ENCODE measurements at places on chromosomes 16 and 17. TPM values are rescaled to one million over a fixed set of nuclear protein-coding genes. Genes with fewer than 3 reads are reported as not detected.
A peak's percentile ranks its signal among the peaks of the same experiment; 100 is the strongest.

DNA sequence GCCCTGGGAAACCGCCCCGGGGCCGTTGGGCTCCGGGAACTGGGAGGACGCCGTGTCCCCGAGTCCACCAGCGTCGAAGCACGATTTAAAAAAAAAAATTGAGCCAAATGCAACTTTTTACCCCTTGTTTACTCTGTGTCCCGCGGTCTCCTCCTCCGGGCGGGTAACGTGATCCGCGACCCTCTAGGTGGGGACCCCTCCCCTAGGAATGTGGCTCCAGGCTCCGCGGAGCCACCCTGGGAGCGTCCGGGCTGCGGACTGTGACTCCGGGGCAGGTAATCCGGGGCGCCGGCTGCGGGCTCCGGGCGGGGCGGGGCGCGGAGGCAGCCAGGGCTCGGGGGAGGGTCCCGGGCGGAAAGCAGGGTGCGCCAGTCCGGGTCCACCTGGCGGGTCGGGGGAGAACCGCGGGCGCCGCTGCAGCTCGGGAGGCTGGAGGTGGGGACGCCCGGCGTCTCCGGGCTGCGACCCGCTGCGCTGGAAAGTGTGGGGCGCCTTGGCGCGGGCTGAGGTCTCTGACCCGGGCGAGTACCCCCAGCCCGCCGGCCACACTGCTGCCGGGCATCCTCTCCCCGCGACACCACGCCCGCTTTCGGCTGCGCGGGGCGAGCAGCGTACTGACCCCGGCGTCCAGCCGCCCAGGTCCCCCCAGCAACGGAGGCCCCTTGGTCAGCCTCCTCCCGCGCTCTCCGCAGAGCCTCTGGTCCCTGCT, 852 bp upstream of the HELZ start:
- H3K27me3 ChIP-seq: peaks cover 4% of the 10 kb centered on the region
- peak overlapping the region; percentile 85 for H3K4me3 ChIP-seq
- H3K4me1 ChIP-seq: peaks cover 36% of the 10 kb centered on the region
- H3K36me3 ChIP-seq: peaks cover 11% of the 10 kb centered on the region
- H3K27ac ChIP-seq: no peak overlapping the region
- peak; percentile 40 for DNase-seq

GRCh38 chr17:64154313-64154695, 24.4 kb upstream of the ERN1 start:
- H3K27ac ChIP-seq: no peak overlapping the region
- no peak overlapping the region for H3K4me3 ChIP-seq
- no peaks in the 10 kb centered on the region for H3K4me1 ChIP-seq

DNA sequence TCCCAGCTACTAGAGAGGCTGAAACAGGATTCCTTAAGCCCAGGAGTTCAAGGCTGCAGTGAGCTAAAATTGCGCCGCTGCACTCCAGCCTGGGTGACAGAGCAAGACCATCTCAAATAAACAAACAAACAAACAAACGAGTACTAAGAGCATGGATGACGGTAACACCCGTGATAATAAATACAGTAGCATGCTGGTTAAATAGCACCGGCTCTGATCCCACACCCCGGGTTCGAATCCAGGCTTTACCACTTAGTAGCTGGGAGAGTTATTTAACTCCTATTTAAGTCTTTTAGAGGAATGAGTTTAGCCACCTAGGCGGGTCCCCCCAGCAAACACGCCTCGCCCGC, 301 bp upstream of the METTL22 start:
- peaks cover 2% of the 10 kb centered on the region for H3K27me3 ChIP-seq
- H3K4me3 ChIP-seq: peak overlapping the region; percentile 95
- peak overlapping the region; percentile 79 for H3K27ac ChIP-seq
- peaks cover 16% of the 10 kb centered on the region for H3K36me3 ChIP-seq
- DNase-seq: no peak
- H3K4me1 ChIP-seq: peaks cover 13% of the 10 kb centered on the region

GRCh38 chr16:31087971-31088370, 772 bp downstream of the PRSS53 start:
- no peak overlapping the region for H3K4me3 ChIP-seq
- DNase-seq: no peak
- H3K36me3 ChIP-seq: peaks cover 34% of the 10 kb centered on the region
- peaks cover 2% of the 10 kb centered on the region for H3K4me1 ChIP-seq

DNA sequence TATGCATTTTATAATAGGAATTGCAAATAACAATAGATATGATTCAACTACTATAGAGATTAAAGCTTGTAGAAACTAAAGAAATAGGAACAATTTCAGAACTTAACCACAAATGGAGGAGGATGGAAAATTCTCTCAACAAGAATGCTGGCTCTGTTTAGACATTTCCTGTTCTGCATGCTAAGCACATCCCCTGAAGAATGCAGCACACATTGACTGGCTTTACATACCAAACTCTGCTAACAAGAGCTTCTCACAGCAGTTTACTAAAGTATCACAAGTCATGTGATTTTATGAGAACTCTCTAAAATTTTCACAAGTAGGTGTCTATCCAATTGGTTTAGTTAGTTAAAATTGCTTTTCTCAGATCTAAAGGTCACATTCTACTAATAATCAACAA, 85.2 kb downstream of the SPAG9 start:
- H3K36me3 ChIP-seq: peaks cover 30% of the 10 kb centered on the region
- no peaks in the 10 kb centered on the region for H3K27me3 ChIP-seq
- no peak overlapping the region for H3K27ac ChIP-seq

DNA sequence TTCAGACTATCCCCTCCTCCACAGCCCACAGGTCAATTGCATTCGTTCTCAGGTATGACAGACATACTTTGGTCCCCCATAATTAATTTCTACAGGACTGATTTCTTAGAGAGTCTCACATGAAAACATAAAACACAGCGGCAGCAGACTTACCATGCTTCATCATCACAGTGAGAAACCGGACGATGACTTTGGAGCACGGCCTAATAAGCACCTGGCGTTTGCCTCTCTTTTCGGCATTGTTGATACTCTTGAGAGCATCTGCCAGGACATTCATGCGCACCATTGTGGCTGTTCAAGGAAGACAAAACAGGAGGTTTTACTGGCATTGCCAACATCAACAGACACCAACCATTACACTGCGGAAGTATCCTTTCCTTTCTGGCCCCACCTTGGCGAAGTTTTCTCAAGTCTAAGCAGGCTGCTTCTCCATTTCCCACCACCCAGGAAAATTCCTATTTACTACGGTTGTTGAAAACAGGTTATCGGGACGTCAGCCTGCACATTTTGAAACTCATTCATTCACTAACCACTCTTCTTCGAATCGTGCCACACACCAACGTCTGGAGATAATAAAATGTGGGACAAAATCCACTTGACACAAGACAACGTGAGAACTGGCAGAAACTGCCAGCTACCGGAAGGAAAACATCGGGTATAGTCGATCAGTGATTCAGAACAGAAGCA, 1.2 kb downstream of the RPS15A start:
- no peak for DNase-seq
- H3K27me3 ChIP-seq: no peaks in the 10 kb centered on the region
- peak overlapping the region; percentile 98 for H3K4me3 ChIP-seq
- H3K4me1 ChIP-seq: peaks cover 58% of the 10 kb centered on the region

DNA sequence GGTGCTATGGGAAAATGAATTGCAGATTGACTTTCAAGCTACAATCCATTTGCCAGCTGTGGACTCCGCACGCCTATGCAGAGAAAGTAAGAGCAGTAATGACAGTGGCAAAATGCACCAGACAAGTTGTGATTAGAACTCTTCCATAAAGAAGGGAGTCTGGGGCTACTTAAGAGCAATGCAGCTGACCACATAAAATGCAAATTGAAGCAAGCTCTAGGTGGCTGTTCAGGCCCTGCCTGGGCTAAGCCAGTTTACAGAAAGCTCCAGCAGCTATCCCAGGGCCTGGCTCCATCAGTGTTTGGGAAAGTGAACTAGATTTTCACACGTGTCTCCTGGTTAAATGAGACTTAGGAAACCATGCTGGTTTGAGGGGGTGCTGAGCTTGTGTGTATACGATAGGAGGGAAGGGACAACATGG, 2.2 kb upstream of the MAP2K6 start:
- no peak for DNase-seq
- no peaks in the 10 kb centered on the region for H3K4me1 ChIP-seq
- H3K36me3 ChIP-seq: no peaks in the 10 kb centered on the region
- no peak overlapping the region for H3K4me3 ChIP-seq
- H3K27me3 ChIP-seq: no peaks in the 10 kb centered on the region

DNA sequence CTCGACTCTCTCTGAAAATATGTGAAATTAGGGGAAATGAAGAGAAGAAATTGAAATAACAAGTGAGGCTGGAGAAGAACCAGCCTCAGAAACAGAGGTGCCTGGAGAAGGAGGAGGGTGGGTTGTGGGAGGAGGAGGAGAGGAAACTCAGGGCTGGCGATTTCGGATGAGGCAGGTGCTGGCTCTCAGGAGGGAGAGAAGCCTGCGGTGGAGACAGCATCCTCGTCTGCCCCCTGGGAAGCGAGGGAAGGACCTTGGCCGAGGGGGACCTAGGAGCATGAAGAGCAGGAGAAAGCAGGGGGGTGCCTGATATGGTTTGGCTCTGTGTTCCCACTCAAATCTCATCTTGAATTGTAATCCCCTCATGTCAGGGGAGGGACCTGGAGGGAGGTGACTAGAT, 264.7 kb upstream of the TNRC6C start:
- H3K4me3 ChIP-seq: no peak overlapping the region
- H3K27ac ChIP-seq: no peak overlapping the region
- no peak for DNase-seq
- H3K4me1 ChIP-seq: peaks cover 16% of the 10 kb centered on the region
- H3K27me3 ChIP-seq: peaks cover 50% of the 10 kb centered on the region

DNA sequence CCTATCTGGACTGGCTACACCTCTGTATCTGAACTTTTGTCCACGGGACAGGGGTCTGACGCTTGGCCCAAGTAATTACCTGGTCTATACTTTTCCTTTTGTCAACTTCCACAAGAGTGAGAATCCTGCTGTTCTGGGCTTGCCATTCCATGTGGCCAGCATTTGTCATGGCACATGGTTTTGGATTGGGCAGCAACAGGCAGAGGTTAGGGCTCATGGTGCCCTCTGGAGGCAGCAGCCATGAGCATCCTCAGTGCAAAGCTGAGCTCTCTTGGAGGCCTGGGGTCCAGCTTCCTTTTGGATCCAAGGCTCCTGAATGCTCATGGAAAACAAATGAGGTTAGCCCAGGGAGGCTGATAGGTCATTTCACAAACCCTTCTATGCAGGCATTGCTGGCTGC, 7.5 kb upstream of the EDC4 start:
- no peak overlapping the region for H3K27ac ChIP-seq
- H3K27me3 ChIP-seq: no peaks in the 10 kb centered on the region
- peaks cover 6% of the 10 kb centered on the region for H3K4me1 ChIP-seq
- H3K36me3 ChIP-seq: peaks cover 48% of the 10 kb centered on the region

- no peak overlapping the region for H3K4me3 ChIP-seq
- H3K27ac ChIP-seq: no peak overlapping the region
- H3K4me1 ChIP-seq: peaks cover 37% of the 10 kb centered on the region
- peaks cover 2% of the 10 kb centered on the region for H3K36me3 ChIP-seq
Measured at GRCh38 chr16:81552743-81553079, 108.1 kb downstream of the CMIP start.

GRCh38 chr17:70377654-70378053, 208.3 kb downstream of the KCNJ2 start:
- no peak overlapping the region for H3K27ac ChIP-seq
- no peaks in the 10 kb centered on the region for H3K4me1 ChIP-seq
- no peak overlapping the region for H3K4me3 ChIP-seq
- no peaks in the 10 kb centered on the region for H3K36me3 ChIP-seq
- no peak for DNase-seq

ACAP1 gene
- total RNA-seq: 328 TPM

TOM1L2 gene
- 15.2 TPM for total RNA-seq
